Mucosa of gallbladder (tissue), 1 donor: ENCODE measurements at places on chromosomes 13 and 19. TPM values are rescaled to one million over a fixed set of nuclear protein-coding genes. Genes with fewer than 3 reads are reported as not detected.

ZNF841 gene
- total RNA-seq, result 25.5 TPM

MEIS3 gene
- 5.7 TPM for total RNA-seq

ZNF324 gene
- total RNA-seq, result 16.4 TPM

GPR183 gene
- total RNA-seq, result 11.7 TPM

ZGLP1 gene
- 7.3 TPM for total RNA-seq

KIR2DL1 gene
- not detected for total RNA-seq

LINGO3 gene
- 0.17 TPM for total RNA-seq

PSG6 gene
- not detected for total RNA-seq

ZNF766 gene
- total RNA-seq, result 17.4 TPM

FBXO27 gene
- total RNA-seq, result 28.1 TPM

CNMD gene
- total RNA-seq, result 0.26 TPM

ZNF491 gene
- 3.9 TPM for total RNA-seq

DAND5 gene
- 0.26 TPM for total RNA-seq

CEACAM1 gene
- 19.5 TPM for total RNA-seq

SOHLH2 gene
- 0.52 TPM for total RNA-seq

ZNF541 gene
- total RNA-seq, result 1.2 TPM

DNASE2 gene
- 48.7 TPM for total RNA-seq

FFAR3 gene
- 0.29 TPM for total RNA-seq

MUC16 gene
- total RNA-seq, result 0.03 TPM

HIPK4 gene
- total RNA-seq, result not detected

NLRP9 gene
- not detected for total RNA-seq

ZNF723 gene
- not detected for total RNA-seq

CCL25 gene
- total RNA-seq, result not detected

C1QTNF9 gene
- total RNA-seq, result 0.14 TPM

DNAAF3 gene
- total RNA-seq, result 7.3 TPM

CGB7 gene
- 0.14 TPM for total RNA-seq

GJB2 gene
- 31.0 TPM for total RNA-seq

ZNF529 gene
- total RNA-seq, result 14.2 TPM

RNF17 gene
- not detected for total RNA-seq

RFPL4A gene
- 1.1 TPM for total RNA-seq

POU4F1 gene
- not detected for total RNA-seq

ZNF548 gene
- 23.5 TPM for total RNA-seq

ZNF45 gene
- total RNA-seq, result 17.6 TPM

LYPD3 gene
- 1.6 TPM for total RNA-seq

ATP4A gene
- total RNA-seq, result not detected

TLE2 gene
- 64.6 TPM for total RNA-seq

APC2 gene
- 0.43 TPM for total RNA-seq

MAST3 gene
- total RNA-seq, result 24.5 TPM

RNF225 gene
- not detected for total RNA-seq

KCNK6 gene
- total RNA-seq, result 21.5 TPM

ZNF221 gene
- total RNA-seq, result 7.5 TPM

LMO7 gene
- total RNA-seq, result 124 TPM

OBI1 gene
- total RNA-seq, result 7.3 TPM

FFAR1 gene
- not detected for total RNA-seq

SERP2 gene
- total RNA-seq, result 3.7 TPM

FGF14 gene
- total RNA-seq, result 1.5 TPM

CGB8 gene
- total RNA-seq, result not detected

KCTD4 gene
- total RNA-seq, result 7.8 TPM

RYR1 gene
- total RNA-seq, result 4.9 TPM

ZNF382 gene
- total RNA-seq, result 8.4 TPM
